Erythroblast (primary cell): ENCODE measurements at places on chromosomes 16 and 17.

GRCh38 chr17:17275971-17276370 lies 5.1 kb downstream of the COPS3 start:
- DNase-seq: no peak

DNA sequence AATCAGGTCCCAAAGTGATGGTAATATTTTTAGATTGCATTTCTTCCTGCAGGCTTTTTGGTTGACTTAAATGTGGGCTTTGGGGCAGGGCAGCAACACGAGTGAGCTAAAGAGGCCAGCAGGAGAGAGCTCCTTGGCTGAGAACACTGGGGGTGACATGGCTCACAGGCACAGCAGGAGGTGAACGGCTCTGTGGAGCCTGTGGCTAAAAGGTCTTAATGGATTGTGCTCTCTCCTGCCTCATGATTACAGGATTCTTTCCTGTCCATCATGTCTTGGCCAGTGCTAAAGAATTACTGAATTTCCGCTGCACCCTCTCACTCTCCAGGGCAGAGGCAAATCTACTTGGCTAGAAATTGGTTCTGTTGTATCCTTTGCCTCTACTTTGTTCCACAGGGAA lies 366.6 kb downstream of the HS3ST4 start:
- no peak for DNase-seq

DNA sequence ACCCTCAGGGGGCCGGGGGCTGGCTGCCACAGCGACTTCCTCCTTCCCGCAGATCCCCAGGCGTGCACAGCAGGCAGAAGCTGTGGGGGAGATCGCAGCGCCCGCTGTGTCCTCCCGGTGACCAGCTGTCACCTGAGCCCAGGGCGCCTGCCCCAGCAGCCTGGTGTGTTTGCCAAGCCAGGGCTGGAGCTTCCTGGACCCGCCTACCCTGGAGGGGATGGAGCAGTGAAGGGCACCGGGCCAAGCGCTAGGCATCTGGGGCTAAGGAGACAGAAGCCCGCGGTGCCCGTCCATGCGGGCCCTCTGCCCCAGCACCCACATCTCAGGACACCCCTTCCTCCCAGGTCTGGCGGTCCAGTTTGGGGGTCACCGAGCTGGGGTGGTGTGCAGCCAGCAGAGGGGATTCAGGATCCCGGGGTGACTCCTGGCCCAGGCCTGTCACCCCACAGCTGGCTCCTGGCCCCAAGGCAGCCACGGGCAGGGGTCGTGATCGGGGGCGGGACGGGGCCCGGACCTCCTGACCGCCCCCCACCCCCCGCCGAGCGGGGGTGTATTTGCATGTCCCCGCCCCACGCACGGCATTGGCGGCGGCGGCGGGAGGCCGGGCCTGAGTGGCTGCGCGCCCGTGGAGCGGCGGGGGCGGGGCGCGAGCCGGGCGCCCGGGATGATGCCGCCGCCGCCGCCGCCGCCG lies at the start of gene RAB26:
TSS of gene RAB26 (plus strand) at position 645 of the 691 bp plus-strand sequence. CDS start 159 bp downstream, outside the sequence.
- peak; percentile 42 for DNase-seq

DNA sequence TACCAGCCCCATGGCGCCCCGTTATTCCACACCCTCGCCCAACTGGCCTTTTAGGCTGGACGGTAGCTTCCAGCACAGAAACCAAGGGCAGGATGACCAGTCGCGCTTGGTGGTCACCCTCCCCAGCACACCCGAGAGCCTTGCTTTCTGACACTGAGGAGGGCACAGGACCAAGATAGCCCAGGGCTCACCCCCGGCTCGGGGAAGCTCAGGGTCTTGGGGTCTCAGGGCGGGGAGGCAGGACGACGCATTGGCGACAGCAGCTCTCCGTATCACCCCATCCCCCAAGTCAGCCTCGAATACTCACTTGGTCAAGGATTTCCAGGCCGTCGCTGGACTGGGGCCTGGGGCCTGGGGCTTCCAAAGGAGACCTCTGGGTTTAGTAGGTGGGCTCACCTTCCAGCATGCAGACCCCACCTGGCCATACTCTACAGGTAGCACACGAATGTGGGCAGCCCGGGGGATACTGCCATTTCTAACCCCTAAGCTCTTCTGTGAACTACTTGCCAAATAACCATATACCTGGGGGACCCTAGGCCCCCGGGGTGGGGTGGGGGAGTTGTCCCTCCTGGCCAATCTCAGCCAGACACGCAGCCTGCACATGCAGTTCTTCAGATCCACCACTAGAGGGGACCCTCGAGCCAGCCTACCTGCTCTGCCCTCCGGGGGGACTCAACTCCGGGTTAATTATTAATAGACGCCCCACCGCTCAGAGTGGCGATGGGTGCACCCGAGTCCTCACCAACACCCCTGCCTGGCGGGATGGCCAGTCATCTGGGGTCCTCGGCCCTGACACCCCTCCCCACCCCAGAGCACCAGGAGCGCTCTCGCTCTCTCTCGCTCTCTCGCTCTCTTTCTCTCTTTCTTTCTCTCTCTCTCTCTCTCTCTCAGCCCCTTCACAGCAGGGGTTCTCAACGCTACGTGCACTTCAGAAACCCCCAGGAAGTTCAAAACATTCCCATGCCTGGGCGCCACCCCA lies 30.0 kb downstream of the TBC1D16 start:
- peak; percentile 43 for DNase-seq

GRCh38 chr17:58338841-58339754 lies 10.5 kb upstream of the TSPOAP1 start:
- DNase-seq: peak; percentile 69

- DNase-seq: no peak
Measured at GRCh38 chr17:28045304-28045703, 2.8 kb downstream of the NLK start.

DNA sequence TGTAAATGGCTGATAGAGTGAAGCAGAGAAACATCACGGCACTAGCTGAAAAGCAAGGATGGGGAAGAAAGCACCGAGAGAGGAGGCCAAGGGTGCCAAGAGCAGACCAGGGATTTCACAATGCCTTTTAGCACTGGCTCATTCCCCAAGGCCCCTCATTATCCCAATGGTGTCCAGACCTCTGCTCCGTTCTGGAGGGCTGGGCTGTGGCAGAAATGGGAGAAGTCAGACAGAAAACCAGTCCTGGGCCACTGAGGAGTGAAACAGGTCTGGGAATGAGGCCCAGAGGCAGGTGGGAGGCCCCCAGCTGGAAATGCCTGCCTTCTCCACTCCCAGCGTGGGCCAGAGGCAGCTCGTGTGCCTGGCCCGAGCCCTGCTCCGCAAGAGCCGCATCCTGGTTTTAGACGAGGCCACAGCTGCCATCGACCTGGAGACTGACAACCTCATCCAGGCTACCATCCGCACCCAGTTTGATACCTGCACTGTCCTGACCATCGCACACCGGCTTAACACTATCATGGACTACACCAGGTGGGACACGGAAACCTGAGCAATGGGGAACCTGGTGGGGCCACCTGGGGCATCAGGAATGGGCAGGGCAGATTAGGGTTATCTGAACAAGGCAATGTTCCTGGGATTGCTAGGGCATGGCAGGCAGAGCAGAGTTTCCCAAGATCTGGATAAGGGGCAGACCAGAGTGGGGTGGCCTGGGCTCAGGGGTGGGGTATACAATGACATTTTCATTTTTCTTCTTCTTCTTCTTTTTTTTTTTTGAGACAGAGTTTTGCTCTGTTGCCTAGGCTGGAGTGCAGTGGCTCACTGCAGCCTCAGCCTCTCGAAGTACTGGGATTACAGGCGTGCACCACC lies 20.3 kb downstream of the ANKRD40 start:
- no peak for DNase-seq

DNA sequence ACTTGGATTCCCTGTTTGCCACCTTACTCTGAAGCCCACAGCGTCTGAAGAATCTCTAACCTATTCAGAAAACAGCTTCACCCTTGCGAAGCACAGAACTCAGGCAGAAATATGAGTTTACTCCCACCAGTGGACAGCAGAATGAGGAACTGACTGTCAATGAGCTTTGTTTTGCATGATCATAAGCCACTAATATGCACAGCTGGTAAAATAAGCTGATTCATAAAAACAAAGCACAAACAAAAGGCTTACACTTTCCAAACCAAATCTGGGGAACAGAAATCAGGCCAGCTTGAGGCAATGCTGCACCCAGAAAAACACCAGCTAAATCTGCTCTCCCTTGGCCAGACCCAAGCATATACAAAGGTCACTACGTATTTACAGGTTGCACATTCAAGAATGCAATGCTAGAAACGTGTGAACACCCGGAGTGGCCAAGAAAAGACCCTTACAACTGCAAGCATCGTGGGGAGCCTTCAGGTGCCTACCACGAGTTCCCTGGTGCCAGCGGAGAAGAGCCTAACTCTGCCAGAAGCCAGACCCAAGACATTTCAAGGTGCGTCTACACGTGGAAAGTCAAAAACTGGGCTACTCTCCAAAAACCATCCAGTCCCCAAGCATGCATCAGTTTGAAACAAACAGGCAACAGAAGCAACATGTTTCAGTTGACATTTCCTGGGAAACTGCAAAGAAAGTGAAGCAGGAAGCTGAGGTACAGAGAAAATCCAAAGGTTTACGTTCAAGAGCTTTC lies 207.1 kb downstream of the ZFHX3 start:
- no peak for DNase-seq

DNA sequence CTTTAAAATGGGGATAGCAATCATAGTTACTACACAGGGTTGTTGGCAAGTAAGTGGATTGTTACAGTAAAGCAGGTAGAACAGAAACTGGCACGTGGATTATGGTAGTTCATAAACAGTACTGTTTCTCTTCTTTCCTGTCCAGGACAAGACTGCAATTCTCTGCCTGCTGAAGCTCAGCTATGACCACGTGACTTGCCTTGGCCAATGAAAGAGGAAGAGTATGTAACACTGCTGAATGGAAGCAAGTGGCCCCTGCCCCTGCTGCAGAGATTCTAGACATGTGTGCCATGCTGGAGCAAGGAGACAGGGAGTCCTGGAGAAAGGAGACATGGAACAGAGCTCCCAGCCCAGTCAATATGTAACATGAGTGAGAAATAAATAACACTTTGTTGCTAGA lies 66.6 kb upstream of the TOX3 start:
- DNase-seq: no peak

DNA sequence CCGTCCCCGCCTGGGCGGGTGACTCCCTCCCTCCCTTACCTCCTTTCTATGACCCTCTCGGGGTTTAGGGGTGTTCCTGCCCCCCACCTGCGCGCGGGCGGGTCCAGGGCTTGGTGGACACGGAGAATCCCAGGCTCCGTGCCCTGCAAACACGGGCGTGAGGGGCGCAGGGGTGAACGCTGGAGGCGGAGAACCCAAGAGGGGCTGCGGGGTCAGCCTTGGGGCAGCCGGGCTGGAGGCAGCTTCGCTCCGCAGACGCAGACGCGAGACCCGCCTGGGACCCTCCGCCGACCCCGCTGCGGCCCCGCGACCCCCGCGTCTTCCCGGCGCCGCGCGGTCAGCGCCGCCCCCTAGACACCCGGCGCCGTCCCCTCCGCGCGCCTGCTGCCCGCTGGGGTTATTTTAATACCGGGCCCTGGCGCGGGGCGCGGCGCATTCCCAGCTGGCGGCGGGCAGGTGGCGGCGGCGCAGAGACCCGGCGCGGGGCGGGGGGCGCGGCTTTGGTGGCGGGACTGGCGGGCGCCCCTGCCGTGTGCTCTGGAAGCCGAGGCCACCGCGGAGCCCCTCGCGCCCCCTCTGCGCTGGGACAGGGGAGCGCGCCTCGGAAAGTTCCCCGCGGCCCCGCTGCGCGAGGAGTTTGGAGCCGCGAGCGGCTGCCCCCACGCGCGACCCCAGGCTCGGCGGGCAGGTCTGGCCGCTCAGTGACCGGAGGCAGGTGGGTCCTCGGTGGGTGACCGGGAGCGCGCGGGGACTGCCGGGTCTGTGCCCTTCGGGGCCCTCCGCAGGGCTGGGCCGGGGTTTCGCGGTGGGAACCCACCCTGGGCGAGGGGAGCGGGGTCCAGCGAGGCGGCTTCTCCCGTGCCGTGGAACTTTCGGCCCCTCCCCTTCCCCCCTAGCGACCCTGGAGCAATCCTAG lies at the start of gene UTS2R:
TSS of gene UTS2R (plus strand) at position 433 of the 916 bp plus-strand sequence. CDS start 2,560 bp downstream, outside the sequence.
- no peak for DNase-seq

- no peak for DNase-seq
Measured at GRCh38 chr17:41912925-41913324, 5.8 kb downstream of the ACLY start.
